ENCODE measurements at places on chromosomes 16 and 17.

GRCh38 chr16:83674931-83675535 is 132.7 kb upstream of the HSBP1 start:
- DNase-seq, result no peak

DNA sequence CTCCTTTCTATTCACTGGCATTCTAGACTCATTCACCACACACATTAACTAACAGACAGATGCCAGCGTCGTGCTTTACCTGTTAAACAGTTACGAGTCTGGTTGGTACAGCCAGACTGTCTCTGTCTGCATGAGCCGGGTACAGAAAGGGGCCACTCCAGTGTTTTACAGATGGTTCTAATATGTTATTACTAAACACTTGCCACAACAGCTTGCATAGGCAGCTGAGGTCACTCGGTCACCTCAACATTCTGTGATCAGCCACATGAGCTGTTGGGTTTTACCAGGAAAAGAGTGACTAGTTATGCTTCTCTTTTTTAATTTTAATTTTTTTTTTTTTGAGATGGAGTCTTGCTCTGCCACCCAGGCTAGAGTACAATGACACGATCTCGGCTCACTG is 25.2 kb downstream of the CD300A start:
- no peak for DNase-seq

DNA sequence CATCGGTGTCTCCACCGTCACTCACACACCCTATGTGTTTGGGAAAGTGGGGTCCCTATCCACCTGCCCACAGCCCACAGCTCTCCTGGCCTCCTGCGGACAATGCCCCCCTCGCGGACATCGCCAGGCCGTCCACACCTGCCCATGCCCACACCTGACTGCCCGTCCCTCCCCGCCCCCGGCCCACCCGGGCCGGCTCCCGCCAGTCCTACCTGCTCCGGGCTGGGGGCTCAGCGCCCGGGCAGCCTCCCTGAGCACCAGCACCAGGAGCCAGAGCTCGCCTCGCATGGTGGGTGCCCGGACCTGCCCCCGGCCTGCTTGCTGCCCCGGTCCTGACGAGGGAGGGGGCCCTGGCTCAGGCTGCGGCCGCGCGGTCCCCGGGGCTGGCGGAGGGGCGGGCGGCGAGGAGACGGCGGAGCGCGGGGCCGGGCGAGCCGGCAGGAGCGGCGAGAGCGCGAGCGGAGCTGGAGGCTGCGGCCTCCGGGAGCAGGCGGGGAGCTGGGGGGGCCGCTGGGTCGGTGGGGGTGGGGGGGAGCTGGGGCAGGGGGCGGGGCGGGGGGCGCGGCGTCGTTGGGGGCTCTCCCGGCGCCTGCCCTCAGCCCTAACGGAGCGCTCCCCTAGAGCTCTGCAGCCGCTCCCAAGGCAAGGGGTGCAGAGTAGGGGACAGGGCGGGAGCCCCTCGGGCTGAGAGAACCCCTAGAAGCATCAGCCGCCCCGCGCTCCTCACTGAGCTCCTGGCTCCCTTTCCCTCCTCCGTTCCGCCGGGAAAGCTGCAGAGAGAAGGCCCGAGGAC is at the start of gene PLXDC1:
TSS of gene PLXDC1 (minus strand) at position 488 of the 793 bp plus-strand sequence. CDS start at position 288, 200 bp downstream.
- no peak for DNase-seq

- no peak for DNase-seq
Observed at GRCh38 chr17:32355649-32356377, 5.9 kb downstream of the ZNF207 start.

All from NCI-H1092 (cell line).